ENCODE measurements at places on chromosomes 5 and 9. TPM values are rescaled to one million over a fixed set of nuclear protein-coding genes. Genes with fewer than 3 reads are reported as not detected.

CCNJL gene
- 8.5 TPM for polyA plus RNA-seq

TAF11L10 gene
- not detected for polyA plus RNA-seq

GCNT4 gene
- polyA plus RNA-seq, result 13.3 TPM

GABRA6 gene
- polyA plus RNA-seq, result 0.10 TPM

PCDHB13 gene
- polyA plus RNA-seq, result 6.4 TPM
